Breast epithelium (tissue), 4 donors: ENCODE measurements at places on chromosomes 16 and 17. TPM values are rescaled to one million over a fixed set of nuclear protein-coding genes. Genes with fewer than 3 reads are reported as not detected.

Gene CAMTA2
- total RNA-seq = 17.7 TPM

GRCh38 chr17:76720211-76720610, 6.2 kb downstream of the JMJD6 start:
- no peak for DNase-seq

Gene OR3A3
- total RNA-seq = not detected

Gene HAP1
- total RNA-seq = 2.2 TPM

DNA sequence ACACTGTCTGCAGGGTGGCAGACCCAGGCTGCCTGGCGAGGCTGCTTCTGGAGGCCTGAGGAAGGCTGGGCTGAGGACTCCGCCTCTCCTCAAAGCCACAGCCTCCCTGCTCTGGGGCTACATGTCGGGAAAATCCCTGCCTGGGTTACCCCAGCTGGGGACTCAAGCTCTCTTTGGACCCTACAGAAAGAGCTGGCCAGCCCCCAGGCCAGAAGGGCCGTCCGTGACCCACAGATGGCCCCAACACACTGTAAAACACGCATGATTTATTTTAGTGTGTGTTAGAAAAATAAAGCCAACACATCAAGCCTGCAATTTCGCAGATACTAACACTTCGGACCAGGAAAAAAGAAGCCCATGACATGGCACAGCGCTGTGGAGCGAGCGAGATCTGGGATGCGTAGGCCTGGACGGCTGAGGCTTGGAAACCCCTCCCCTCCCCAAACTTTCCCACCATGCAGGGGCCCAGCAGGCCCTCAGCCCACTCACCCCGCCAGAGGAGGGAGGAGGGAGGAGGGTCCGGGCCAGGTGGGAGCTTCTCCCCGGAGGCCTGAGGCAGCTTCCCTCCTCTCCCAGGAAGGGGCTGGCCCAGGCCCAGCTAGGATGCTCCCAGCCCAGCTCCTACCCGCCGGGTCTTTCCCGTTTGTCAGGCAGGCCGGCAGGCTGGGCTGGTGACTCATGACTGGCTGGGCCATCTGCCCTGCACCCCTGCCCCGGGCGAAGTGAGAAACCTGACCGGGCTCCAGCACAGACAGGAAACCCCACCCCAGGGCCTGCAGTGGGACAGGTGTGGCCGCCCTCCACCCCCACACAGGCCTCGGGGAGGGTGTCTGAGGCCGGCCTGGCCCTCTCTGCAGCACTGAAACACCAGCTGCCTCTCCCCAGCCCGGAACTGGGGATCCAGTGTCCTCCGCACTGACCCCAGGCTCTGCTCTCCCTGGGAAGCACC, 34.1 kb upstream of the SLC38A10 start:
- peak; percentile 89 for DNase-seq

Gene NPIPA5
- 7.2 TPM for total RNA-seq

DNA sequence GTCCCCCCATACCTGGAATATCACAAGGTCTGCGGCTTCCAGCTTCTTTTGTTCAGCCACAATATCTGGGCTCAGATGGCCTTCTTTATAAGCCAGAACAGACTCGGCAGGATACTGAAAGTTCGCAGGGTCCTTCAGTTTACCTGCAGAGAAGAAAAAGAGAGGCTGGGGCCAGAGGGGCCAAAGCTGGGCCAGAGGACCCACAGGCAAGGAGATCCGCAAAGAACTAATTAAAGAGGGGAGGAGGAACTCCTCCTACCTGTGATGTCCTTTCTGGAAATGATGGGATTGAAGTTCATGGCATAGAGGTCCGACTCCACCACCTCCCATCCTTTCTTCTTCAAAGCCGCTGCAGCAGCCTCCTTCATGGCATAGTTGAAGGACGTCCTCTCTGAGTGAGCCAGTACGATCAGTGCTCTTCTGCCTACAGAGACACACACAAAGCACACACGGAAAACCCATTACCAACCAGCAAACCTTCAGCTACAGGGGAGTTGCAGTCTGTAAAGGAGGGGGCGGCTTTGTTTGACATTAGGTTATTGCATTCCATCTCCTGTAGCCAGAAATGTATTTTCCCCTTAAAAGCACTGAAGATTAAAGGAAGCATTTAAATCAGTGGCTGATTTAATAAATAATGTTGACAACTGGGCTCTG, 8.1 kb downstream of the NQO1 start:
- DNase-seq = no peak

- no peak for DNase-seq
Measured at GRCh38 chr16:17038415-17038814, 432.3 kb downstream of the XYLT1 start.

DNA sequence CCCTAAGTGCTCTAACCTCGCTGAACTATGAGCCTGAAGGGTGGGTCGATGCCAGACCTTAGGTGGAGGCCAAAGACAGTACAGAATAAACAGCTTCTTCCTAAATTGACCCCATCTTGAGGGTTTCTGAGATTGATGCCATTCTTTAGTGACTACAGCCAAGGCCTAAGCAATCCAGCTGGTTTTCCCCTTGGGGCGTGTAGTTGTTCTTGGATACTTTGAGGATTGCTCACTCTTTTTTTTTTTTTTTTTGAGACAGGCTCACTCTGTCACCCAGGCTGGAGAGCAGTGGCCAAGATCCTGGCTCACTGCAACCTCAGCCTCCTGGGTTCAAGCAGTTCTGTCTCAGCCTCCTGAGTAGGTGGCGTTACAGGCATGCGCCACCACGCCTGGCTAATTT, 2.0 kb downstream of the OVCA2 start:
- no peak for DNase-seq

DNA sequence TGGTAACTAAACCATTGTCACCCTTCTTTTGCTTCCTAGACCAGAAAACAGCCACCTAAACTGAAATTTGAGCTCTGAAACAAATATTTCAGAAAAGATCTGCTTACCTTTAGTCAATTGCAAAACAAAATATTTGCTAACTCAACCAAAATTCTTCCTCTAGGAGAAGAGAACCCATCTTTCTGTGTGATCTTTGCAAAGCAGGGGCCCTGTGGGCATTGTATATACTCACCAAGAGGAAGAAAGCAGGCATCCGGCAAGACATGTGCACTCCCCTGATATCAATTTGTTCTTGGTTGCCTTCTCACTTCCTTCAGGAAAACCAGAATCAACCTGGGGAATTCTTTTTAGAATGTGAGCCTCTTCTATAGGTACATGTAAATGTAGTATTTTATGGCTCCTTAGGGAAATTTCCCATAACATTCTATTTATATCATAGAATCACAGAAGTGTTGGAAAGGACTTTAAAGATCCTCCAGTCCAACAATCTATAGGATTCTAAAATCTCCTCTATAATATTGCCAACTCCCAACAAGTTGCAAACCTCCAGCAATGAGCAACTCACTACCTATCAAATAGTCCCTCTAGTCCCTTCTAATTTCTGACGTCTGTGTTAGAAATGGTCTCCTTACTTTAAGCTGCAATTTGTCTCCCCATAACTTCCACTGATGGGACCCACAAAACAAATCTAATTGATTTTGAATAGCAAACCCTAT, 966 bp downstream of the SLFN14 start:
- no peak for DNase-seq

DNA sequence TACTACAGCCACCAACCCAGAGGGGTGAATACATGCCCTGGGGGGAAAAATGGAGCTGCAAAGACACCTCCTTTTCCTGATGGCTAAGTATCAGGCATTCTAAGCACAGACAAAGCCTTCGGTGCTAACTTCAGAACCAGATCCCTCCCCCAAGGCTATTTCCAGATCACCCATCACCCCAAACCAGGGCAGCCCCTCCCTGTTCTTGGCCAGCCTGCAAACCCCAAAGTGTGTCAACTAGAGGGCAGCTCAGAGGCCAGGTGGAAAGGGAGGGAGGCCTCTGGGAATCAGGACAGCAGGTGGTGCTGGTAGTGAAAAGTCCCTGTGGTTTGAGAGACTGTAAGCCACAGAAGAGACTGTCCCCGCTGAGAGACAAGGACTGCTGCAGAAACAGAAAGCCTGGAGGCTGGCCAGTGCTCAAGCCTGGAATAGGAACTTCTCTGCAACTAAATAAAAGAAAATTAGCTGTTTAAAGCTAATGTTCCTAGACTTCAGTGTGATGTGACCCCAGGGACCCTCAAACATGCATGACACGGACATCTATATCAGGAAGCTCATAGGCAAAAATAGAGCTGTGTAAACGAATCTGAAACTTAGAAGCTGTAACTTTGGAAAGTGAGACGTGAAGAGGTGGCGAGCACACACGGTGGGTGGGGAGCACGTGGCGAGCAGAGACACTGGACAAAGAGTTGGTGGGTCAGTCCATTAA, 9.1 kb downstream of the TUBG1 start:
- no peak for DNase-seq

- no peak for DNase-seq
Measured at GRCh38 chr16:63890723-63891122, 1231.1 kb downstream of the CDH11 start.

DNA sequence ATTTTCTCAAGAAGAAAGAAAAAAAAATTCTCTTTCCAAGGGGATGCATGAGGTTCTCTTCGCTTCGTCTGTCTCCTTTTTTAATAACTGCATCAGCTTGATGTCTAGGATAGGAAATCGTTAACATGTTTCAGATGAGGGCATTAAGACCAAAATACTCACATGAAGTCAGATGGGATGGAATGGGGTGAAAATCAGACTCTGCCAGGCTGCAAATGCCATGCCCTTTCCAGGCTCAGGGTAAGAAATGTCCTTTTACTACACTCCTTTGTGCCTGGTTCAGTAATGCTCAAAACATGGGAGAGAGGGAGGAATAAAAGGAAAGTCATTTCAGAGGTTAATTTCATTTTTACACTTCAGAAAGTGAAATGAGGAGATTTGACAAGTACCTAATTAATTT, 21.7 kb upstream of the ERCC4 start:
- DNase-seq = no peak

GRCh38 chr17:18925187-18925586, 26.8 kb upstream of the SLC5A10 start:
- DNase-seq = no peak

DNA sequence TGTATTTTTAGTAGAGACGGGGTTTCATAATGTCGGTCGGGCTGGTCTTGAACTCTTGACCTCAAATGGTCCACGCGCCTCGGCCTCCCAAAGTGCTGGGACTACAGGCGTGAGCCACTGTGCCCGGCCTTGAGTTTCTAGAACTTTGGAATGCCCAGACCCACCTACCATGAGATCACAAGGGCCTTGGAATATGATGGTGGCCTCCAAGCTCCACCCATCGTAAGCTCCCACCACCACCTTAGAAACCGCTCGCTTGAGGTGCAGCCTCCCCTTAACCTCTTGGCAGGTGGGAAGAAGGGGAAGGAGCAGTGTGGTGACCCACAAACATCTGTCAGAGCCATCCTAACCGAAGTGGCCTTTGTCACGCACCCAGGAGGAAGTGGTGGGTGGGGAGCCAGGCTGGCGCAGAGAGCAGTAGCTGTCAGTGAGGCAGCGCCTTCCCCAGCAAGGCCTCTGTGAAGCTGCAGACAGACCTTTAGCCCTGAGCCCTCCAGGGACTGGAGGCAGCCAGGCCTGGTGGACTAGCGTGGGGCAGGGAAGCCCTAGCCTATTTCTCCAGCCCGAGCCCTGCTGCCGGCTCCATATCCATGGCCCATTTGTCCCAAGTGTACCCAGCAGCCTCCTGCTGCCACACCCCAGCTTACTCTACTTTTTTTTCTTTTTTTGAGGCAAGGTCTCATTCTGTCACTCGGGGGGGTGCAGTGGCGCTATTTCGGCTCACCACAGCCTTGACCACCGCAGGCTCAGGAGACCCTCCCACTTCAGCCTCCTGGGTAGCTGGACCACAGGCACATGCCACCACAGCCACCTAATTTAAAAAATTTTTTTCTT, 13.1 kb upstream of the SEPHS2 start:
- DNase-seq = no peak

Gene CHD9NB
- total RNA-seq = 16.4 TPM

GRCh38 chr16:71626018-71626857, at the start of gene MARVELD3:
MARVELD3 (plus strand) TSS chr16:71626184; CDS start chr16:71626230, 46 bp downstream.
- DNase-seq = peak; percentile 78

DNA sequence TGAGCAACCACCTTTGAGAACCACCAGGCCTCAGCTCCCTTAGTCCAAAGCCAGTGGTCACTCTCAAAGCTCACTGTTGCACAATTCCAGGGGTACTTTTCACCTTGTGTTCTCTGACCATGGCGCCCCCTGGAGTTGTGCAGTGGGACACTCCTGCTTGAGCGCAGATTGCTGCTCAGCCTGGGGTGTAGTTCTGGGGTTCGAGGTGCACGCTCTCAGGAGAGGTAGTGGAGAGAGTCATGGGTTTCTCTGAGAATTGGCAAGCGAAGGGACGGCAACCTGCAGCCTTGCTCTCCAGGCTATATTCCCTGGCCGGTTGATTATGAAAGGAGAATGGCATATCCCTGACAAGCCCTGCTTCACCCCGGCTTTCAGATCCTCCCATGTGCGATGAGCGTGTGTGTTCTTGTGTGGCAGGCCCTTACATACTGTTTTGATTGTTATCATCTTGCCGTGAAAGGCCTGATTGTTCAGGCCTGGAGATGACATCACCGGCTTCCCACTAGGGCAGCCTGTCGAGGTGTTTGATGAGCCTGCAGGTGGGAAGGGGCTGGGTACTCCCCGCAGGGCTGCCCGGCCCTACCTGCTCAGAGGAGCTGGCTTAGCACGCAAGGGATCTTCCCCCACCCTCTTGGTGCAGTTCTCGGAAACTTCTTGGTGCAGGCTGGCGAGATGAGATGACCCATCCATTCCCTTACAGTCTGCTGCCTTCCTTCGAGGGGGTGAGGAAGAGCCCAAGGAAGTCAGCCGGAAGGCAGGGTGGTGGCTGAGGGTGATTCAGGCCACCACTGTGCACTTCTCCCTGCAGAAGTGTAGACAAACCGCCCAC, 431.2 kb downstream of the SLC39A11 start:
- DNase-seq = no peak

- no peak for DNase-seq
Measured at GRCh38 chr17:77909816-77910215, 48.7 kb upstream of the TNRC6C start.

- DNase-seq = no peak
Measured at GRCh38 chr17:45311401-45311759, 5.4 kb downstream of the MAP3K14 start.

Gene ARHGAP23
- total RNA-seq = 21.1 TPM

Gene EFNB3
- 0.48 TPM for total RNA-seq

DNA sequence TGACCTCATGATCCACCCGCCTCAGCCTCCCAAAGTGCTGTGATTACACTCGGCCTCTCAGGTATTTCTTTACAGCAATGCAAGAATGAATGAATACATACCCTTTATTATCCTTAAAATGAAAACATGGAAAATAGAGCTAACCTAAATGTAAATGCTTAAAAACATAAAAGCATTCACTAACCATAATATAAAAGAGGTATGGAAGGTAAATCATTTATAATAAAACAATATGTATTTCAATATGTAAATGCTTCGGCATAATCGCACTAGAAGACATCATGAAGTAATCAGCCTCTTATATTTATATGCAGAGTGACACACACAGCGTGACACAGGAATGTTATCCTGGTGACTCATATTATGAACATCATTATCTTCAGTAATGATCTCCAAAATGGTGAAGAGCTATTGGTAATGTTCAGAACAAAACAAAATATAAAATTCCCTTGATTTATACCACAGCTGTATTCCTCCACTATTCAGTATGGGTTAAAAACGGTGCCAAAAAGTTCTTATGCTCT, 53.9 kb downstream of the AIPL1 start:
- DNase-seq = no peak

DNA sequence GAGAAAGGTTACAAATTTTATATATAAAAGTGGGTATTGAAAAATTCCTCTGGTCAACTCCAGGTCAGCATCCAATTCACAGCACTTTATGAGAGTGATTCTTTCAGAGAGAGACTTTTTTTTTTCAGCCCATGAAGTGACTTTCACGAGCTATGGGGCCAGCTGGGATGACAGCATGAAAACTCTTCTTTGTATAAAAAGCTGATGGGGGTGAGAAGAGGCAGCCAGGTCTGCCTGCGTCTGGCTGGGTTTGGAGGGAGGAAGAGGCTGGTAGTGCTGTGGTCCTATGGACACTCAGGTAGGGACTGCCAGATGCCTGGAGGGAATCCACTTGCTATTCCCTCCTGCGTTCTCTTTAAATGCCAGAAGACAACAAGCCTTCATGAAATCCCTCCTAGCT, 250.6 kb downstream of the UTP18 start:
- DNase-seq = no peak
